ENCODE measurements at places on chromosomes 13 and 19.

- no peak for DNase-seq
These were observed 643.5 kb downstream of the UQCRFS1 start for GRCh38 chr19:28569132-28570131.

DNA sequence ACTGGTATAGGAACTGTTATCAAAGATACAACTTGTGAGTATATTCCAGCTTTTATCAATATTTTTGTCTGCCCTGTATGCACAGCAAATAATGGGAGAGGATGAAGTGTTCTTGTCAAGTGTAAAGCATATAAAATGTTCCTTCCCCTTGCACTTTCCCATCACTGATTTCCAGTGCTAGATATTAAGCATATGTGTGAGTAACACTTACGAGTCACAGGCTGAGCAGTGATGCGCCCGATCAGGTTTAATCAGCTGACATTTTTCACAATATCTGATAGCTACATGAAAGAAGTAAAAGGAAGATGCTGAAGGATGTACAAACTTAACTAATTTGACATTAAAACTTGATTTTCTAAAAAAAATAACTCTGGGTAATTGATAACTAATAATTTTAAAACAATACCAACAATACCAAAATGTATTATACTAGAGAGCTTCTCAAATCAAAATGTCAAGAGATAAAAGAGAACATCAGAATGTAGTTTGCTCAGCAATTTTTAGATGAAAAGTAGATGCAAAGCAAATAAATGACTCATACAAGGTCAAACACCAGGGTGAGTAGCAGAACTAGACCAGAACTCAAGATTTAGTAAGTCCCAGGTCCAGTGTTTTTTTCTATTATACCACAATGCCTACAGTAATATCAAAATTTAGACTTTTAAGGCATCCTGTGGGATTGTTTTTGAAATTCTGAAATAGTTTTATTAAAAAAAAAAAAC is 56.4 kb downstream of the ZDHHC20 start:
- DNase-seq: no peak

DNA sequence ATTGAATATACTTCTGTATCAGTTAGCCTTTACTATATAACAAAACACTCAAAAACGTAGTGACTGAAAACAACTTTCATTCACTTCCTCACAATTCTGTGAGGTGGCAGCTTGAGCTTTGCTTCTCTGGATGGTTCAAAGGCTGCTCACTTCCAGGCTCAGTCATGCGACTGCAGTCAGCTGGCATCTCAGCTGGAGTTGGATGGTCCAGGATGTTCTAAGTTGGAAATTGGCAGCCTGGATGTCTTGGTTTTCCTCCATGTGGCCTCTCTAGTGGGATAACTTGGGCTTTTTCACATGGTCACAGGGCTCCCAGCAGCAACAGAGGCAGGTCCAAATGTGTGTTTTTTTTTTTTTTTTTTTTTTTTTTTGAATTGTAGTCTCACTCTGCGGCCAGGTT is 204.4 kb downstream of the LACC1 start:
- DNase-seq: no peak

GRCh38 chr19:17743874-17744580 is 7.2 kb upstream of the FCHO1 start:
- no peak for DNase-seq

DNA sequence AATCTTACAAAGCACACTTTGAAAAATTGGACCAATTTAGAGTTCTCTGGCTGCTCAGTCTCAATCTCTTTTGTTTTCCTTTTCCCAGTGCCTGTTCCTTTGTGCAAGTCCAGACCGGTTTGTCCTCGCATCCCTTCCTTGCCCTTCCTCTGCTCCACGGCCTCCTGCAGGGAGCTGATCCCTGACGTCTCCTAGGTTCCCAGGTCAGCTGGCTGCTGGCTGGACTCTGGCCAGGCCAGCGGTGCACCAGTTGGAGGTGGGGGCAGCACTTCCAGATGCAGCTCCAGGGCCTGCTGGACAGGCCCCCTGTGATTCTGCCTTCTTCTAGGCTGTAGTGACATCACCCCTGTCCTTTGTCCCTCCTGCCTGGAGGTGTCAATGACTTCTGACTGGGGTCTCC is 44.0 kb upstream of the KPNA3 start:
- no peak for DNase-seq

DNA sequence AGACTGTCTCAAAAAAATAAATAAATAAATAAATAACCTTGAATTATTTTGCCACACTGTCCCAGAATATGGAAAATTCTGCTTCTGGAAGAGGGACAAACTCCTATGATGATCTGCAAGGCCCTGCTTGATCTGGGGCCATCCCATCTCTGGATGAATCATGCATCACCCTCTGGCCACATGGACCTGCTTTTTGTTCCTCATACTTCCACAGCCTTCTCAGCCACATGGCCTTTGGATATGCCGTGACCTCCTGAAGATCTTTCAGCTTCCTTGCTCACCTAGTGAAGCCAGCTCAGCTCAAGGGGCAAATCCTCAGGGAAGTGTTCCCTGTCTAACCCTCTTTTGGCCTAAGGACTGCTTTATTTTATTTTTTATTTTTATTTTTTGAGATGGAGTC is 10.3 kb downstream of the IER2 start:
- no peak for DNase-seq

- DNase-seq: no peak
These were observed 21.2 kb upstream of the PCDH8 start for GRCh38 chr13:52869621-52870020.

DNA sequence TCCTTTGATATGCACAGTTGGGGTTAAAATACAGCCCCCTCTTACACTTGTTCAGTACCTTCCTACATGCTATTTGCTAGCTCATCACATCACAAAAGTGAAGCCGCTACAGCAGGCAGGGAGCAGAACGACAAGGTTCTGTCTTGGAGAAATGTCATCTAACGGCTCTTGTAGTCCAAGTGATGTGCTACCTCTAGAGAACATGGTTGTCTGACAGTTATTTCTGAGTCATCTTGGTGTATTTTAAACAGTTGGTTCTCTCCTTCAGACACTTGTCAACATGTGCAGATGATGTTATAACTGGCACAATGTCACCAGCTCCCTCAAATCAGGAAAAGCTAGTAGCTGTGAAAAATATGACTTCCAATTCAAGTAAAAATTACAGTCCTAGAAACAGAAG is 865.0 kb downstream of the PCDH9 start:
- DNase-seq: no peak

- no peak for DNase-seq
These were observed 4.4 kb upstream of the COMP start for GRCh38 chr19:18795540-18795939.

DNA sequence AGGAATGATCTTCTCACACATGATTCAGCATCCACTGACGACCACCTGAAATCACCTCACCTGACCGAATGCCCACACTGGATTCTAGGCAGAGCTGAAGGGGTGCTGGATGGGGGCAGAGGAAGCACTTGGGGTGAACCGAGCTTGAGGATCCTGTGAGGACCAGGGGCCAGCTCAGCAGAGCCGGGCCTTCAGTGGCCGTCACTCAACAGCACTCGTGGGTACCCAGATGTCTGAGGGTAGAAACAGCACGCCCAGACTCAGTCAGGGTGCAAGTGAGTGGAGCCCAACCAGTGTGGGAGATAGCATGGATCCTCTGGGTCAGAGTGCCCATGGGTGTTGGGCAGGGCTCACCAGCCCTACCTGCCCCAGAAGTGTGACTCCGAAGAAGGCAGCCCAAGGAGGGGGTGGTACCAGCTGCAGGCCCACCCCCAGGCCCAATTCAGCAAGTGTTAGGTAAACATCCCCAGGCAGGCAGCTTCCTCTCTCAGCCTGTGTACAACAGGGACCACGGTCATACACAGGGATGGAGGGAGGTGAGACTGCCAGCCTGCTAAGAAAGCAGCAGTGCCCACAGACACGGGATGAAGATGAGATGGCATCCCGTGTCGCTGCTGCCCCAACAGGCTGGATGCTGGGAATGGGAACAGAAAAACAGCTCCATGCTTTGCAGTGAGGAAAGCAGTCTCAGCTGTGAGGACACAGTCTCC is 16.6 kb downstream of the GJA3 start:
- no peak for DNase-seq

GRCh38 chr19:7500811-7501450 is 12.1 kb upstream of the PEX11G start:
- DNase-seq: no peak

DNA sequence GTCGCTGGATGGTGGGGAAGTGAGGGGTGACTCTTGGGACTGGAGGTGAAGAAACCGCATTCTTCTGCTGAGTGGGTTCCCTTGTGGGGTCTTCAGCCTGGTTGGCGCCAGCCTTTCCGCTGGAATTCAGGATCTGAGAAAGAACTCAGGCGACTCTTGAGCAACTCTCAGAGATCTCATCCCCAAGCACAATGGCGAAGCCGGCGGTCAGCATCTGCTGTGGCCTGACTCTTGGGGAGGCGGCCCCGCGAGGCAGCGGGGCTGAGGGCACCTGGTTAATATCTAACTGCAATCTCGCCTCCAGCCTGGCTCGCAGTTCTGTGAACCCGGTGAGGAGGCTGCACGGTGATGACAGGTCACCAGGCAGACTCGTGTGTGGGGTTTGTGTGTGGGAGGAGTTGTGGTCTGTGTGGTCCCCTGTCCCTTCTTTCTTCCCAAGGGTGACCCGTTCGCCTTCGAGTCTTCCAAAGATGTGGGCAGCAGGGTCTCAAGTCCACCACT is 883 bp downstream of the ZNF441 start:
- DNase-seq: no peak

- DNase-seq: no peak
These were observed 152.8 kb upstream of the IRS2 start for GRCh38 chr13:109939180-109939579.

GRCh38 chr13:102260256-102260655 is 141.6 kb downstream of the FGF14 start:
- DNase-seq: no peak

GRCh38 chr19:55088543-55089341 is 13.1 kb downstream of the EPS8L1 start:
- DNase-seq: peak; percentile 77

DNA sequence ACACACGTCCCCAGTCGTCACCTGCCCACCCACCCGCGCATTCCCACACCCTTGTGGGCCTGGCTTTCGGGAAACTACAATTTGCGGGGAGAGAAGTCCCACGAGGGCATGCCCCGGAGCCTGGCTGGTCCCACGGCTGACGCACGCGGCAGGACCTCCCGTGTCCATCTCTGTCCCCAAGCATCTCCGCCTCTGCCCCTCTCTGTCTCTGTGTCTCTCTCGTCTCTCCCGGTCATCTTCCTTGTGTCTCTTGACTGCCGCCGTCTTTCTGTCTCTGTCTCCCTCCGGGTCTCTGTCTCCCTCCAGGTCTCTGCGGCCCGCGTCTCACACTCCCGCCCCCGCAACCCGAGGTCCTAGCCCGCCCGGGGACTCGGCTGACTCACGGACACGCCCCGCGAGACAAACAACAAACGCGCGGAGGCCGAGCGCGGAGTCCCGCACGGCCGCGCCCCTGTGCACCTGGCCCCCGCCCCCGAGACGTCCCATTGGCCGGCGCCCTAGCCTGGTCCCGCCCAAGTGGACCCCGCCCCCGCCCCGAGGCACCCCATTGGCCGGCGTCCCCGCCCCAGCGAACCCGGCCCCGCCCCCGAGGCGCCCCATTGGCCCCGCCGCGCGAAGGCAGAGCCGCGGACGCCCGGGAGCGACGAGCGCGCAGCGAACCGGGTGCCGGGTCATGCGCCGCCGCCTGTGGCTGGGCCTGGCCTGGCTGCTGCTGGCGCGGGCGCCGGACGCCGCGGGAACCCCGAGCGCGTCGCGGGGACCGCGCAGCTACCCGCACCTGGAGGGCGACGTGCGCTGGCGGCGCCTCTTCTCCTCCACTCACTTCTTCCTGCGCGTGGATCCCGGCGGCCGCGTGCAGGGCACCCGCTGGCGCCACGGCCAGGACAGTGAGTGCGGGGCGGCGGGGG is at the start of gene FGF22:
FGF22 (plus strand) TSS at position 627 of the 908 bp plus-strand sequence; CDS start at position 674, 47 bp downstream.
- DNase-seq: peak; percentile 97

- DNase-seq: no peak
These were observed 327.5 kb upstream of the DACH1 start for GRCh38 chr13:72194523-72194922.

GRCh38 chr19:5016781-5017180 is 47.9 kb downstream of the KDM4B start:
- no peak for DNase-seq

DNA sequence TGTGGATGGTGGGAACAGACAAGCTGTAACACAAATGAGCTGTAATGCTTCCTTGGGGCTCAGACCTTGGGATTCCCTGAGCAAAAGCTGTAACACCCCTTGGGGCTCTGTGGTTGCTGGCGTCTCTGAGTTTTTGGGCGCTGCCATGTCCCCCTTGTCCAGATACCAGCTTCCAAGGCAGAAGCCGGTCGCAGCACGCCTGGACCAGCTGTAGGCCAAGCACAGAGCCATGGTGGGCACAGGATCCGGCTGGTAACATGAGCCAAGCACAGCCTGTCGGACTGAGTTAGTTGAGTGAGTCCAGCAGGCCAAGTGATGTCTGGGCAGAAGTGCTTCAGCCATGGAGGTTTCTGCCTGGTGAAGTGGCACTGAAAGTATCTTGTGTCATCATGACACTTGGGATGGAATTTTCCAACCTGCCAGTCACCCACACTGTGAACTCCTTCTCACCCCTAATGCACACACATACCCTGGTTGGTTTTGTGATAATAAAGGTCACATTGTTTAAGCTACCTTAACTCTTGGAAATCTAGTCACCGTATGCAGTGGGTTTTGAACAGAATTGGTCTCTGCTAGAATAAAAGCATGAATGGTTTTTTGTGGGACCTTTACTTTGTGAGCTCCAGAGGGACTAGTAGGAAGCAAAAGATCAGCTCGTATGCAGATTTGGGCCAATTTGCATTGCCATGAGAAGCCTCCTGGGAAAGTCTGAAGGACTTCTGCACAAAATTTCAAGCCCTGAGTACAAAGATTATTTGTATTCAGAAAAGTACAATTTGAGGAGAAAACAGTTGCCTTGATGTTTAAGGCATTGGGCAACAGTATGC is 7.0 kb upstream of the ZNF17 start:
- no peak for DNase-seq

GRCh38 chr13:111328574-111329410 is 8.3 kb downstream of the TEX29 start:
- no peak for DNase-seq

GRCh38 chr19:4338441-4339355 is at the start of gene STAP2:
Gene STAP2 (minus strand): TSS chr19:4338827. CDS start chr19:4338753, 74 bp downstream.
- no peak for DNase-seq

- no peak for DNase-seq
These were observed 66.7 kb upstream of the FNDC3A start for GRCh38 chr13:48909056-48909389.

DNA sequence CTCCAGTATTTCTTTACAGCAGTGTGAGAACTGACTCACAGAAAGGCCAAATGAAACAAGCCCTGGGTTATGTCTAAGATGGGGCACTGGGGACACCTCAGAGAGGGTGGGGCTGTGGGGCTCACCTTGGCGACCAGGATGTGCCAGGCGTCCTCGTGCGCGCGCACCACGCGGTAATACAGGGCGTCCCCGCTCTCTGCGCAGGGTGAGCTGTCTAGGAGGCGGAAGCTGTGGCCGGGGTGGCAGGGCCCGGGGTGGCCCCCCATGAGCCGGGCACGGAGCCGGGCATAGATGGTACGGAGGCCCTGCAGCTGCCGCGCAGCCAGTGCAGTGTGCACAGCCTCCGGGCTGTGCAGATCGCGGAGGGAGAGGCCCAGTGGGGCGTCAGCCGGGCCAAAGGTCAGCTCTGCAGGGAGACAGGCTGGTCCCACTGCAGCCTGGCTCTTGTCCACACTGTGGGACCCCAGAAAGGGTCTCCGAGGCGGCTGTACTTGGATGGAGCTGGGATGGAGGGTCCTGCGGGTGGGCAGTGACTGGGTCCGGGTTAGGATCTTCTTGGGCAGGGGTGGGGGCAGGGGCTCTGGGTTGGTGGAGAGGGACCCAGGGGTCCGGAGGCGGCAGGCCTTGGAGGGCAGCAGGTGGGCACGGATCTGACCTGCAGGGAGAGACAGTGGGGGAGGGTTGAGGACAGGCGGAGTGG is 3.4 kb downstream of the PEAK3 start:
- no peak for DNase-seq

- DNase-seq: no peak
These were observed 3.3 kb upstream of the ZNF552 start for GRCh38 chr19:57817976-57818375.
